ENCODE measurements at places on chromosomes 12 and 14.

DNA sequence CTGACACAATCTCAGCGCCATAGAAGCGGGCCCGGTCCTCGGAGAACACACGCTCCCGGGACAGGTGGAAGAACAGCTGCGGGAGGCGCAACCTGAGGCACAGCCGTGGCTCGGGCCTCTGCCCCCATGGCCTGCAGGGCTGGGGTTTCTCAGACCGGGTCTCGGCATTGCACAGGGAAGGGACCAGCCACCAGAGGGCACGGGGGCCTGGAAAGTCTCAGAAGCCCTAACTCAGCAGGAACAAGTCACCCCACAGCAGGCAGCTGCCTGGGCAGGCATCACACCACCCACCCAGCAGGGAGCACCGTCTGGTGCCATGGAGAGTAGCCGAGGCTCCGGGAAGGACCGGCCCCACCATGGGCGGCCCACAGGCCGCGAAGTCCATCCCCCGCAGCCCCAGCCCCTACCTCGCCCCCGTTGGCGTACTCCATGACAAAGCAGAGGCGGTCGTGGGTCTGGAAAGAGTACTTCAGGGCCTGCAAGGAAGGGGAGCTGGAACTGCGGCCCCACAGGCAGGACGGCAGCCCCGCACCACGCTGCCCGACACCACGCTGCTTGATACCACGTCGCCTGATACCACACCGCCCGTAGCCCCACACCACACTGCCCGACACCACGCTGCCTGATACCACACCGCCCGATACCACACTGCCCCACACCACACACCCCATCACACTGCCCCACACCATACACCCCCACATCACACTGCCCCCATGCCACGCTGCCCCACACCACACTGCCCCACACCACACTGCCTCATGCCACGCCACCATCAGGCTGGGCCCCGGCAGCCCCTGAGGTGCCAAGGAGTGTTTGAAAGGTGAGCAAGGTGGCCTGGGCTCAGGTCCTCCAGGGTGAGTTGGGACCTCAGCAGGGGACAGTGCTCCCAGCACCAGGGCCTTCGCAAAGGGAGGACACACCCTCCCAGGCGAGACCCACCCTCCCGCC is 20.8 kb downstream of the SIVA1 start:
- no peak for DNase-seq

DNA sequence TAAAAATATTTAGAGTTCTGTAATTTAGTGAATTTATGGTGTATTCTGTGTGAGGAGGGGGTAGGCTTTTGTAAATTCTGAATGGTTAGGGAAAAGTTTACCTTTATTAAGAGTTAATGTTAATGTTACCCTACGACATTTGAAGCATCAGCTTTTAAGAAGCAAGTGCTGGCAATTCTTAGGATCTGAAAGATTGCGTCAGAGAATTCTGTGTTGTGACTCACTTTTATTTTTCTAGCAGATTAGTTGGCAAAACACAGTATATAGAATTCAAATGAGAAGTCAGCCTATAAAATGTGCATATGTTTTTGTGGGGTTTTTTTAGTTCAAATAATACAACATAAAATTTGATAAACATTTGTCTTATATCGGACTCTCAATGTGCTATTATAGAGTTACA is 97.6 kb downstream of the RAD52 start:
- DNase-seq = no peak

DNA sequence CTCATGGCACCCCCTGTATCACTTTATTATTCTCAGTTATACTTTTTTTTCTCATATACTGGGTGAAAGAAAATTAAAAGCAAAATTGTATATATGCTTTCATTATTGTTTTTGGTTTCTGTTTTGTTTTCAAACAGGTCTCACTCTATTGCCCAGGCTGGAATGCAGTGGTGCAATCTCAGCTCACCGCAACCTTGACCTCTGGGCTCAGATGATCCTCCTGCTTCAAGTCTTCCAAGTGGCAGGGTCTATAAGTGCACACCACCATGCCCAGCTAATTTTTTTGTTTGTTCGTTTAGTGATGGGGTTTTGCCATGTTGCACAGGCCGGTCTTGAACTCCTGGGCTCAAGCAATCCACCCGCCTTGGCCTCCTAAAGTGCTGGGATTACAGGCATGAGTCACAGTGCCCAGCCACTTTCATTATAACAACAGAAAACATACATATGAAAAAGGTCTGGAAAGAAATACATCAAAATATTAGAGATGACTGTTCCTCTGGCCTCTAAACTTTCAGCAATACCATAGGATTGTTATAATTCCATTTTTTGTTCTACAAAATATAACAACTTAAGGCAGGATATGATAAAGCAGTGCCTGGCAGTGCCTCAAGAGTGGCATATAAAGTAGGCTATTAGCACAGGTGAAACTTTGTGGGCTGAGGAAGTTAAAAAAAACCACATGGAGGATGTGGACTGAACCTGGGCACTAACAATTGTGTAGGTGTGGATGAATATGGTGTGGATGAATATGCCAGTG is 5.8 kb upstream of the NTN4 start:
- DNase-seq = no peak

DNA sequence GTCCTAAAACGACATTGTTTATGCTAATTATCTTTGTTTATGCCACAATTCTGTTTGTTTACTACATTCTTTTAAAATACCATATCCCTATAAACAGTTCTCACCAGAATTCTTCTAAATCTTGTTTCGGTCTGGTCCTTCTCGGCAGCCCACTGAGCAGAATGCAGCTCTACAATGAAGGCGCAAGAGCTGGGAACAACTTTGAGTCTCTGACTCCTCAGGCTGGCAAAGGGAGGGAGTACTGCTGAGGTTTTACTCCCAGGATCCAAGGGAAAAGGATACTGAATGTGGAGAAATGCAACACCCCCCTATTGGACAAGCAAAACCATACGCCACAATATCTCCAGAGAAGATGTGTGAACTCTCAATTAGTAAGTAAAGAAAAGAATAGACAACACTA is 5.4 kb downstream of the SOX5 start:
- no peak for DNase-seq

GRCh38 chr12:124713436-124714082 is 146.1 kb upstream of the NCOR2 start:
- no peak for DNase-seq

DNA sequence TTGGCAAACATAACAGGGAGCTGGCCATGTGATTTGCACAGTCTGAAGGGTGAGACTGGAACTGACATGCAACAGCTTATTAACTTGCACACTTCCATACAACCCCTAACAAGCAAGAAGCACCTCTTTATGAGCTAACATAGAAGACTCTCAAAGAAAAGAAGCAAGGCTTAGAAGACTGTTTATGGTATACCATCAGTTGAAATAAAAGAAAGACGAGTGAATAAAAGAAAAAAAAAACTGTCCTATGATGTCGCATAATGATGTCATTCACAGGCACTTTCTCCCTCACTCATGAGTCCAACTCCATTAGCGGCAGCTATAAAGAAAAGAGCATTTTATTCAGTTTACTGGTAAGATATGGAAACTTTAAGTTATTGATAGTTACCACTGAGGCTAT is 3.3 kb upstream of the MDM1 start:
- DNase-seq = no peak

GRCh38 chr14:23066855-23067744 is 9.8 kb upstream of the CDH24 start:
- no peak for DNase-seq
